ENCODE measurements at places on chromosomes 7 and 10. TPM values are rescaled to one million over a fixed set of nuclear protein-coding genes. Genes with fewer than 3 reads are reported as not detected.

SERPINE1 gene
- total RNA-seq, result 59.4 TPM

CCDC172 gene
- total RNA-seq, result not detected

CALML5 gene
- not detected for total RNA-seq

SAP25 gene
- total RNA-seq, result 6.3 TPM

HSPA14 gene
- total RNA-seq, result 6.6 TPM

NOM1 gene
- 26.0 TPM for total RNA-seq

UNC5B gene
- 20.3 TPM for total RNA-seq

DNA sequence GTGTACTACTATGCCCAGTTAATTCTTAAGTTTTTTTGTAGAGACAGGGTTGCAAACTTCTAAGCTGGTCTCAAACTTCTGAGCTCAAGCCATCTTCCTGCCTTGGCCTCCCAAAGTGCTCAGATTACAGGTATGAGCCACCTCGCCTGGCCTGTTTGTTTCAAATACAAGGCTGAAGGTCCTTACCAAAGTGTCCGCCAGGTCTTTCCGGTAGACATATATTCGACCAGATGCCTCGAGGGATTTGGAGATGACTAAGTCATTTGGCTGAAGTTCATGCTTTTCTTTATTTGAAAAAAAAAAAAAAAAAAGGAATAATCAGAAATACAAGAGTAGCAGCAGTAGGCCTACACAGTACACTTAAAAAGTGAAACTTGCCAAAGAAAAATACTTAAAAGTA, 204.5 kb upstream of the CDCA7L start:
- DNase-seq, result no peak

DNA sequence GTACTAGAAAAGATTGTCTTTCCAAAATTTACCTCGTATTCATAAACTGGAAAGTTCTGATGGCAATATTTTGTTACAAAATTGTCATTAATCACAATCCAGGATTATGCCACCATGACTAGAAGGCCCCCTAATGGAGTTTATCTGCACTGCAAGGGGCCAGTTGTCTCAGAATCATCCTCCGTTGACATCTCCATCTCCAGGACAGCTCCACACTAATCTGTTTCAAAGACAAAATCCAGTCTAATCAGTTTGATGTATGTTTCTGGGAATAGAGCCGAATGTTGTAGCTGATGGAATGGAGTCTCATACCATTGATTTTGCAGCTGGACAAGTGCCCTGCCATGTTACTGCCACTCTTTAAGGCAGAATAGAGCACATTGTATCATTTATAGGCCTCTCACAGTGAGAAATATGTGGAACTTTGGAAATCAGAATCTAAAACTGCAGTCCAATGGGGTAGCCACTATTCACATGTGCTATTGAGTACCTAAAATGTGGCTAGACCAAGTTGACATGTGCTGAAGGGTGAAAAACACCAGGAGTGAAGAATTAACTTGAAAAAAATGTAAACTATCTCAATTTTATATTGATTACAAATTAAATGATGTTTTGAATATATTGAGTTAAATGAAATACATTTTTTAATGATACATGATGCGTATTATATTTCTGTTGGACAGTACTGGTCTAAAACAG, 38.3 kb upstream of the TOMM7 start:
- no peak for DNase-seq

- DNase-seq, result no peak
Observed at GRCh38 chr10:71271662-71272055, 47.4 kb upstream of the SLC29A3 start.

DNA sequence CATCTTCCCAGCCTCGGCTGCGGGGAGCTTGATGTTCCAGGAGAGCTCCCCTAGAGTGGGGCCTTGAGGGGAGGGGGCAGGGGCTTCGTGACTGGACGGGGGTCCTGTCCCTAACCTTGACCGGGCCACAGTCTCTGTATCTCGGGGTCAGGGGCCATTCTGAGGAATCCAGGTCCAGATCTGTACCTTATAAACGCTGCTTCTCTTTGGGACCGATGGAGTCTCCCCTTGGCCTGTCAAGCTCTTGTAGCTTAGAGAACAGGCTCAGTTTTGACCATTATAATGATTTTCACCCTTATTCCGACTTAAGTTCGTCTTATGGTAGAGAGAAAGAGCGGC, 831 bp downstream of the ZKSCAN5 start:
- DNase-seq, result no peak

DNA sequence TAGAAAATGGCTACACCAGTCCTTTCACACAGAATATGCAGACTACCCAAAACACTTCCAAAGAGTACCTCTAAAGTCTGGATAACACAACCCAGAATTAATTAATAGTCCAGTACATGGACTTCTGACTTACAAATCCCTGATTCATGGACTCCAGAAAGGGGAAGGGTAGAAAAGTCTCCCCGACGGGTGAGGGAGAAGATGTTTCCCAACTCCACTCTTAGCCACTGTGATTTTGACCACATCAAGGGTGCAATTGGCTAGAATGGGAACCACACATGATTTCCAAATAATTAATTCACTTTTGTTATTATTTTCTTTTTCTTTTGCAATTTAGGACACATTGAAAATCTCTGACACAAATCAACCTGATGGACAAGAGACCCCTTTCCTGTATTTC, 1.4 kb downstream of the TMEM130 start:
- DNase-seq, result no peak

DNA sequence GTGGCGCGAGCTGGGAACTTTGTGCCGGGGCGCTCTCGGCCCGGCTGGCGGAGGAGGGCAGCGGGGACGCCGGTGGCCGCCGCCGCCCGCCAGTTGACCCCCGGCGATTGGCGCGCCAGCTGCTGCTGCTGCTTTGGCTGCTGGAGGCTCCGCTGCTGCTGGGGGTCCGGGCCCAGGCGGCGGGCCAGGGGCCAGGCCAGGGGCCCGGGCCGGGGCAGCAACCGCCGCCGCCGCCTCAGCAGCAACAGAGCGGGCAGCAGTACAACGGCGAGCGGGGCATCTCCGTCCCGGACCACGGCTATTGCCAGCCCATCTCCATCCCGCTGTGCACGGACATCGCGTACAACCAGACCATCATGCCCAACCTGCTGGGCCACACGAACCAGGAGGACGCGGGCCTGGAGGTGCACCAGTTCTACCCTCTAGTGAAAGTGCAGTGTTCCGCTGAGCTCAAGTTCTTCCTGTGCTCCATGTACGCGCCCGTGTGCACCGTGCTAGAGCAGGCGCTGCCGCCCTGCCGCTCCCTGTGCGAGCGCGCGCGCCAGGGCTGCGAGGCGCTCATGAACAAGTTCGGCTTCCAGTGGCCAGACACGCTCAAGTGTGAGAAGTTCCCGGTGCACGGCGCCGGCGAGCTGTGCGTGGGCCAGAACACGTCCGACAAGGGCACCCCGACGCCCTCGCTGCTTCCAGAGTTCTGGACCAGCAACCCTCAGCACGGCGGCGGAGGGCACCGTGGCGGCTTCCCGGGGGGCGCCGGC, 870 bp downstream of the FZD1 start:
- DNase-seq, result peak; percentile 49

GRCh38 chr7:112069879-112070321, 136.3 kb downstream of the DOCK4 start:
- no peak for DNase-seq

DNA sequence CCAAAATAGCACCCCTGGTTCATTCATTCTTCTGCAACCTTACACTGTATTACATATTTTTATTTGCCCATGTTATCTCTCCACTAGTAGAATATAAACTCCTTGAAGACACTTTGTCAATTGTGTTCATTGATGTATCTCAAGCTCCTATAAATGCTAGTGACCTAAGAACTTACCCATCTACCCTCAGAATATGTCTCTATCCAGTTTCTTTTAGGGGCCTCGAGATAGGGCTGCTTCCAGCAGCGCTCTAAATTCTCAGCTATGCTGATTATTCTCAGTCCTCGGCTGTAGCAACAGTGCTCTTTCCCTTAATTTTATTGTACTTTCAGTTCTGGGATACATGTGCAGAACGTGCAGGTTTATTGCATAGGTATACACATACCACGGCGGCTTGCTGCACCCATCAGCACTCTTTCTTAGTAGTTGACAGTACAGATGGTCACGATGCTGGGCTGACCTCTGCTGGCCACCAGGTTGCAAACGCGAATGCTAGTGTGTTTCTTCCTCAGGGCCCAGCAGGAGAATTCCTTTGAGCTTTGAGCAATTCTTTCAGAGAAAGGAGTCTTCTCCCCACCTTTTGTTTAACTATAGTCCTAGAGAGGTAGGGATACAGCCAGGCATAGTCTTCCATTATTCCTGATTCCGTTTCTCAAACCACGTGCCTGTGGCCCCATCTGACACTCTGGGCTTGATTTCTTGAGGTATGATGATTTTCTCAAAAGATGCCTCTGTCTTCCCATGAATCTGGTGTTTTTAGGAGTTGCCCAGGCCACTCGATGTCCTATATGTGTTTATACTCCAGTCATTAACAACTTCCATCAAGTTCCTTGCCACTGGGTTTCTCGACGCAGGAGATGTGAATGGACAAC, 49.1 kb upstream of the CDC14C start:
- peak; percentile 37 for DNase-seq

DNA sequence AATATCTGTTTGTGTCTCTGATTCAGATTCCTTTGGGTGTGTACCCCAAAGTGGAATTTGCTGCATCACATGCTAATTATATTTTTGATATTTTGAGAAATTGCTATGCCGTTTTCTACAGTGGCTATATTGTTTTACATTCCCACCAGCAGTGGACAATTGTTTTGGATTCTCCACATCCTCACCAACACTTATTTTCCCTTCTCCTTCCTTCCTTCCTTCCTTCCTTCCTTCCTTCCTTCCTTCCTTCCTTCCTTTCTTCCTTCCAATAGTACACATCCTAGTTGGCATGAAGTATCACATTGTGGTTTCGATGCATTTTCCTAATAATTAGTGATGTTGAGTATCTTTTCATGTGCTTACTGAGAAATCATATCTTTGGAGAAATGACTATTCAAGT, 535.5 kb downstream of the SH2D4B start:
- DNase-seq, result no peak

- DNase-seq, result no peak
Observed at GRCh38 chr10:129945941-129946760, 17.9 kb downstream of the EBF3 start.

DNA sequence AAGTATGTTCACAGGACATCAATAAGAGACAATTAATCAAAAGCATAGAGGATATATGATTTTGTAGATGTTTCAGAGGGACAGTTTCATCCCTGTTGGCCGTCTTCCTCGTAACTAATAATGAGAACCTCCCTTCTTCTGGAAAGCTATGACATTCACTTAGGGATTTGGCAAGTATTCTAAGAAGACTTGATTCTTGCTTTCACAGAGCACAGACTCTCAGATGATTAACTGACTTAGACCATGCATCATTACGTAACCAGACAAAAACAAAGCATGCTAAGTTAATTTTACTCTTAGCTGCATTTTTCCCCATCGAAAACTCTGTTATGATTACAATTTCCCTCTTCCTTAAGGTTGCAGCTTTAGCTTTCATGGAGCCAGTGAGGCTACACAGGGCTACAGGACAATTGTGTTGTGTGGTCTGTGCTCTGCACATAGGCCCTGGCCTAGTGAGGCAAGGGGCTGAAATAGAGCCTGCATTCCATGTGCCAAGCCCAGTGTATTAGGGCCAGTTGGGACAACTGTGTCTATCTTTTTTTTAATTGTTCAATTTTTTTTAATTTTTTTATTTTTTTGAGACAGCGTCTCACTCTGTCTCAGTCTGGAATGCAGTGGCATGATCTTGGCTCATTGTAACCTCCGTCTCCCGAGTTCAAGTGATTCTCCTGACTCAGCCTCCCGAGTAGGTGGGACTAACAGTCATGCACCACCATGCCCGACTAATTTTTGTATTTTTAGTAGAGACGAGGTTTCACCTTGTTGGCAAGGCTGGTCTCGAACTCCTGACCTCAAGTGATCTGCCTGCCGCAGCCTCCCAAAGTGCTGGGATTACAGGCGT, 105.3 kb downstream of the PLXDC2 start:
- DNase-seq, result peak; percentile 64

DNA sequence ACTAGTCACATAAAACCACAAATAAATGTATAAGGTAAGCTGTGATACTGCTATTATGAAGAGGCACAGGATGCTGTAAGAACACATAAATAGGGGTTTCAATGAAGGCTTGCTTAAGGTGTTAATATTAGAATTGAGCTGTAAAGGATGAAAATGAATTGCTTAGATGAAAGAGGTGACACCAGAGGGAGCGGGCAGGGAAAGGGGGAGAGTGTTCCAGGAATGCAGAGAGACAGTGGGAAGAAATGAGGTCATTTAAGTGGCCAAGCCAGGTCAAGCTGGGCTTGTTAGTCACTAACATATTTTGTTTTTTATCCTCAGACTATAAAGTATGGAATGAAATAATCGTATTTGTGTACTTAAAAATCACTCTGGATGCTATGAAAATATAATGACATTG, 193.5 kb downstream of the NRG3 start:
- DNase-seq, result no peak

GRCh38 chr10:69331161-69331560, 52.9 kb downstream of the HK1 start:
- no peak for DNase-seq
